NCI-H1436 (cell line): ENCODE measurements at places on chromosomes 11 and 22.

DNA sequence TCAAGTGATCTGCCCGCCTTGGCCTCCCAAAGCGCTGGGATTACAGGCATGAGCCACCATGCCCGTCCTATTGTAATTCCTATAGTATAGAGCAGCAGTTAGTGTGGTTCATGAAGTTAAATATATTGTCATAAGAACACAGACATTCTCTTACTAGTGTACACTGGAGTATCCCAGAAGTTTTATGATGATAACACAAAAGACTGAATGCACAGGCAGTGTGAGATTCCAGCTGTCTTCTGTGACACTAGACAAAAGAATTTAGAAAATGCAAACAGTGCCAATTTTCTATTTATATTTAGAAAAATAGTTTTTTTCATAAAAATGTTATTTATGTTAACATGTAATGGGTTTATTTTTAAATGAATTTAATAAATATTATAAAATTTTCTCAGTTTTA lies 39.4 kb upstream of the RBX1 start:
- DNase-seq, result no peak

DNA sequence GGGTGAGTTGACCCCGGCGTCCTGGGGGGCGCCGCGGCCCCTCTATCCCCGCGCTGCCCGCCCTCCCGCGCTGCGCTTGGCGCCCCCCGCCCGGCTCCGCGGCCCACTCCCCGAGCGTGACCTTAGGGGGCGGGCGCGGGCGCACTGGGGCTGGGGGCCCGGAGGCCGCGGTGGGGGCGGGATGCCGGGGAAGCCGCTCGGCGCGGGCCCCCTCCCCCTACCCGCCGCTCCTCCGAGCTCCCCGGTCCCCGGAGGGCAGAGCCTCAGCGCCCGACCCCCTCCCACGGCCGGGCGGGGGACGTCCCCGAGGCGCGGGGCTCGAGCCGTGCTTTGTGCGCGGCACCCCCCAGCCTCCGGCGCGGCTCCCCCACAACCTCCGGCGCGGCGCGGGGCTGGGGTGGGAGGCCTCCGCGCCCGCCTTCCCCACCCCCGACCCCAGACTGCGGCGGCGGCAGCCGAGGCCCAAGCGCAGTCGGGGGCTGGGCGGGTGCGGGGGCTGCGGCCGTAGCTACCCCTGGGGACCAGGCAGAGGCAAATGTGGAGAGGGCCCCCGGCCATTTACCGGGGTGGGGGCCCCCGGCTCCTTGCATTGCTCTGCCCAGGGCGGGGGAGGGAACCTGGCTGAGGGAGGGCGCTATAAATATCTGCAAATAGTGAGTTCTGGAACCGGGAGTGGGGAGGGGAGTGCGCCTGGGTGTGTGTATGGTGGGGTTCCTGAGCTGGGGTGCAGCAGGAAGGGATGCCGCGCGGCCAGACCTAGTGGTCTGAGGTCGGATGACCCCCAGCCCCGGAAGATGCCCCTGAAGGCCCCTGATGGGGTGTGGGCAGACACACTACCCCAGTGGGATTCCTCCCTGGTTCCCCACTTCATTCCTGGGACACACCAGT lies 988 bp downstream of the MGAT3 start:
- DNase-seq, result no peak

GRCh38 chr11:12382451-12382850 lies 5.1 kb downstream of the PARVA start:
- no peak for DNase-seq

DNA sequence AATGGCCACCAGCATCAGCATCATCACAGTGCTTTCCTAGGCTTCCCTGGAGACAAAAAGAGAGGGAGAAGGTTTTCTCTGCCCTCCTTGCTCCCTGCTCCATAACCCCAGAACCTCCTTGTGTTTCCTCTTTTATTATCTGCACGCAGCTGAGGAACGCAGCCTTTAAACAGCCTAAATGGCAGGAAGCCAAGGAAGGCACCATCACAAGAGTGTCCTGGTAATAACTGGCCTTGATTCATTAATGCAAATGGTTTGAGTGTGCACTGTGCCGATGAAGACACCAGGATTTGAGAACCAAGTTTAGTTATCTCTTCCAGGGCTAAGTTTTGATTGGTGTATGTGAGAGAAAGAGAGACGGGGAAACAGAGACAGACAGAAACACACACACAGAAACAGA lies 29.4 kb upstream of the DRD2 start:
- DNase-seq, result no peak

DNA sequence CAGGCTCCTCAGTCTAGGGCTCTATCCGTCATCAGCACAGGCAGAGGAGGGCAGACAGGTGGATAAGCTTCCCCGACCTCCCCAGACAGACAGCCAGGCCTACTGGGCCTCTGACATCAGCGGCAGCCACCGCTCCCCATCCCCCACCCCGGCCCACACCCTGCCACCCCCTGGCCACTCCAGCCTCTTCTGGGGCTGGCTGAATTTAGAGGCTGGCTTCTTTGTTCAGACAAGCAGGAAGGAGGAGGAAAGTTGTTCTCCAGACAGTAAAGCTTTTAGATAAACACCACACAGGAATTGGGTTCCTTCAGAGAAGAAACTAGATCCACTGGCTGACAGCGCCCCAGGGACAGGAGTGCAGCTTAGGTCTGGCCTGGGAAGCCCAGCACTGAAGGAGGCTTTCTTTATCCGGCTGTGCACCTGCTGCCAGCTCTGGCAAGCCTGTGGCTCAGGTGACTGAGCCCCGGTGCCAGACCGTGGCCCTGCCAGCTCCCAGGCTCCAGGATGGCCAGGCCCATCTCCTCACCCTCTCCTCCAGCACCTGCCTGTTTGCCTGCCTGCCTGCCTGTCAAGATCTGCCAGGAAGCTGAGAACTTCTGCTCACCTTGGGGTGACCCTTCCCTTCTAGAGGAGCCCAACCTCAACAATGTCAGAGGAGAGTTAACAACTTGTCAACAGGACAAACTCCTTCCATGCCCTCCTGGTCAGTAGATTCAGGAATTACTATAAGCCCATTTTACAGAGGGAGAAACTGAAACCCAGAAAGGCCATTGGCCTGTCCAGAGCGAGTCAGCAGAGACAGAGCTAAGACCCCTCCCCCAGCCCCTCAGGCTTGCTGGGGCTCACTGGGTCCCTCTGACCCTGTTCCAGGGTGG lies 44.0 kb upstream of the KLHL35 start:
- no peak for DNase-seq

- no peak for DNase-seq
Observed at GRCh38 chr22:39724857-39725256, 154.3 kb downstream of the CACNA1I start.

- DNase-seq, result no peak
Observed at GRCh38 chr11:65872586-65873317, at the start of gene EFEMP2. TSS of gene EFEMP2 (minus strand) at chr11:65872800. CDS start at chr11:65872354, 446 bp downstream.

GRCh38 chr11:87879118-87879517 lies 296.1 kb downstream of the RAB38 start:
- no peak for DNase-seq

DNA sequence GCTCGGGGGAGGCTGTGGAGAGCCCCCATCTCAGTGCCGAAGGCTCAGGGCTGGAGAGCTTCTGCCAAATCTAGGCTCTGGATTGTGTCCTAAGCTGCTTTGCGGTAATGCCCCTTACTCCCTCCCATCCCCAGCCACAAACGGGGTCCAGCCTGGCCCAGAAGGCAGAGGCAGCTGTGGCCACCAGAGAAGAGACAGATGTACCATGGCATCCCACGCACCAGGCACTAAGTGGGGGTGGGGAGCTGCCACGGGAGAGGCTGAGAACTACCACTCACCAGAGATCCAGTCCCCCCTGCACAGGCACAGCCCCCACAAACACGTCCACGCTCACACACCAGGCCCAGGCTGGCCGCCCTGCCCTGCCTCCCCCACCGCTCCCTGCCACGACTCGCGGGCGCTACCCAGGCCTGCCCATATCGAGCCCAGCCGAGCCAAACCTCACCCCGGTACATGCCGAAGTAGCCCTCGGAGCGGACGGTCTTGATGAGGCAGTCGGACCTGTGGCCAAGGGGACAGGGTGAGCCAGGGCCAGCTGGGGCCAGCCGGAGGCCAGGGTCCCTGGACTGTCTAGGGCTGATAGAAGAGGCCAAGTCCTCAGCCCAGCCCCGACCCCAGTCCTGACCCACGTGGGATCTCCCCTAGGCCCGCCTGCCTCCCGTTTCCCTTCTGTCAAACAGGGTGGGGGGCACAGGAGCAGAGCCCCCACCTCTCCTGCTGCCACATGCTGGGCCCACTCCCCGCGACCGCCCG lies 3.9 kb downstream of the SLC25A22 start:
- DNase-seq, result no peak
